ENCODE measurements at places on chromosomes 6 and 20.

GRCh38 chr20:64092258-64093012 is 8.2 kb upstream of the LKAAEAR1 start:
- no peak for DNase-seq

GRCh38 chr6:38505826-38506225 is 133.9 kb downstream of the BTBD9 start:
- DNase-seq, result no peak

DNA sequence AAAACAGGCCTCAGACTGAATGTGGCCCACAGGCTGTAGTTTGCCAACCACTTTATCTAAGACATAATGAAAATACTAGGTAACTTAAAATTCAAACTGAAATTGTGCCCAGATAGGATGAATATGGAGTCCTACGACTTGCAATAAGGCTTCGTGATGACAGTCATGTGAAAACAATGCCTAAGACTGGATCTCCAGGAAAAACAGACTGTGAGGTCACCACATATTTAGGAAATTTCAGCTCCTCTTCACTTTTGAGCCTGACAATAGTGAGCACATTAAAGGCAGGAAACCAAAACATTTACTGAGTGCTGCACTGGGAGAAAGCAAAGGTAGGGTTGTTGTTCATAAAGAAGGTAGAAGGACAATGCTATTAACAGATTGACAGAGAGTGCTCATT is 50.0 kb downstream of the RTN4IP1 start:
- DNase-seq, result no peak

DNA sequence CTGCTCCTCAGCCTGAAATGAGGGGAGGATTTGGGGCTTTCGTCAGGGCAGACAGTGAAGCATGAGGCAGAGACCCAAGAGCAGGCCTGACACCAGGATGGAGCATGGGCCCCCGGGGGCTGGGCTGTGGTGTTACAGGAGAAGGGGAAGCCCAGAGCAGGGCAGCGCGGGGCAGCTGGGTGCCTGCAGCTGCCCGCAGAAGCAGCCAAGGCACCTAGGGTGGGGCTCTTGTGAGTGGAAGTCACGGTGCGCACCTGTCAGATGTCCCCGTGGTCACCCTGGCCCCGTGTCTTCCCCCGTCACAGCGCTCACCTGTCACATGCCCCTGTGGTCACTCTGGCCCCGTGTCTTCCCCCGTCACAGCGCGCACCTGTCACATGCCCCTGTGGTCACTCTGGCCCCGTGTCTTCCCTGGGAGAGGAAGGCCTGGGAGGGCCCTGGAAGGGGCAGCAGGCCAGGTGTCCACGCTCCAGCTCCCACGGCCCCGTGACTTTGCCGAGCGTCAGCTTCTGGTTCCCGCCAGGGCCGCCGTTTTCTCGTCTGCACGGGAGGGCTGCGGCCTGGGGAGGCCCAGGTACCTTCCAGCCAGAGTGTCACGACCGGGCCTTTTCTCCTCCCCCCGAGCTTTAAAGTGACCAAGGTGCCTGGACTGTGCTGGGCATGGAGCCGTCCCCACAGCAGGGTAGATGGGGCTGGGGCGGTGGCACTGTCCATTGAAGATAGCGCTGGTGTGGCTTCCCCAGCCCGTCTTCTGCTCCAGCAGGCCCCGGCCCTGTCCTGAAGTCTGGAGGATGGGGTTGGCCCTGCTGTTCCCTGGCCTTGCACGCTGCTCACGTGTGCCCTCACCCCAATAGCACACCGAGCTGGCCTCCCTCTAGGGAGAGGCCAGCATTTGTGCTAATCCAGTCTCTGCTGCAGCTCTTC is 9.4 kb downstream of the ARFGAP1 start:
- DNase-seq, result no peak

DNA sequence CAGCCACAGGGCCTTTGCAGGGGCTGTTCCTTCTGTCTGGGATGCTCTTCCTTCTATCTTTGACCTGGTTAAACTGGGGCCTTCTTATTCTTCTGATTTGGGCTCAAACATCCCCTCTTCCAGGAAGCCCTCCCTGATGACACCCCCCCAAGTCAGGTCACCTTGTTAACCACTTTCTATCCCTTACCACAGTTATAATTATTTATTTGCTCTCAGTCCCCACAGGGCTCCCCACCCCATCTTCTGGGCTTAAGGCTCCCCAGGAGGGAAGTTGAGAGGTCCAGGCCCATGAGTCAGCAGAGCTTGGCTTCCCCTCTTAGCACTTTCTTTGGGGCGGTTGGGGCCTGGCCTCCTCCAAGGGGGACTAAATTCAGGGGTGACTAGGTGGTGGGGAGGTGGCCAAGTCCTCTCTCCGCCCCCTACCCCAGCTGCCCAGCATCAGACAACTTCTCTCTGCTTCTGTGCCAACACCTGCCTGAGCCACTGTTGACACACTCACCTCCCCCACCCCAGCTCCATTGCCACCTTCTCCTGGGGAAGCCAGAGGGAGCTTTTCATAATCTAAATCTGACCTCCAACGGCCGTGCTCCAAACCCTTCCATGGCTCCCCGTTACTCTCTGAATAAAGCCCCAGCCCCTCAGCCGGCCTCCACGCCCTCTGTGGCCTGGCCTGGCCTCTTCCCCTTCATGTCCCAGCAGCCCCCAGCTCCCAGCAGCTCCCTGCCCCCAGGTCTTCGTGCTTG is 70.0 kb downstream of the CEBPB start:
- no peak for DNase-seq

DNA sequence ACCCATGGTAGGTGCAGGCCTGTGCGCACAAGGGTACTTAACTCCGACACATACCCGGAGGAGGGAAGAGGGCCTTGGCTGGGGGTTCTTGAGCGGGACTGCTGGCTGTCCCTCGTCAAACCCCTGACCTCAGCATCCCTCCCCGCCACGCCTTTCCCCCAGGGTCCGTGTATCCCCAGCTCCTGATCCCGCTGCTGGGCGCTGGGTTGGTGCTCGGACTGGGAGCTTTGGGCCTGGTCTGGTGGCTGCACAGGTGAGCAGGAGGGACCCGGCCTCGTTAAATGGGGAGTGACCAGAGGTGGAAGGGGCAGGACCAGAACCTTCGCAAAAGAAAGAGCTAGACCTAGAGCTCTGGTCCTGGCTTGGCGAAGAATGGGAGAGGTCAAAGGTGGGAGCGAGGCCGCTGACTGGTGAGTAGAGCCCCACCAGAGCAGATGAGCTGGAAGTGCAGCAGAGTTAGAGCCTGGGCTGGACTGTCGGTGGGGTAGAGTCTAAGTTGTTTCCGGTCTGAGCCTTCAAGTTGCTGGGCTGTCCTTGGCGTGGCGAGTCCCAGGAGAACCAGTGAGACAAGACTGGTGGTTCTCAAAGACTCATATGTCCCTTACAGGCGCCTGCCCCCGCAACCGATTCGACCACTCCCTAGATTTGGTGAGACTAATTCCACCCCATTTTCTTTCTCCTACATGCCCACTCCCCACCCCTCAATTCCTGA is 963 bp downstream of the MPIG6B start:
- DNase-seq, result no peak

DNA sequence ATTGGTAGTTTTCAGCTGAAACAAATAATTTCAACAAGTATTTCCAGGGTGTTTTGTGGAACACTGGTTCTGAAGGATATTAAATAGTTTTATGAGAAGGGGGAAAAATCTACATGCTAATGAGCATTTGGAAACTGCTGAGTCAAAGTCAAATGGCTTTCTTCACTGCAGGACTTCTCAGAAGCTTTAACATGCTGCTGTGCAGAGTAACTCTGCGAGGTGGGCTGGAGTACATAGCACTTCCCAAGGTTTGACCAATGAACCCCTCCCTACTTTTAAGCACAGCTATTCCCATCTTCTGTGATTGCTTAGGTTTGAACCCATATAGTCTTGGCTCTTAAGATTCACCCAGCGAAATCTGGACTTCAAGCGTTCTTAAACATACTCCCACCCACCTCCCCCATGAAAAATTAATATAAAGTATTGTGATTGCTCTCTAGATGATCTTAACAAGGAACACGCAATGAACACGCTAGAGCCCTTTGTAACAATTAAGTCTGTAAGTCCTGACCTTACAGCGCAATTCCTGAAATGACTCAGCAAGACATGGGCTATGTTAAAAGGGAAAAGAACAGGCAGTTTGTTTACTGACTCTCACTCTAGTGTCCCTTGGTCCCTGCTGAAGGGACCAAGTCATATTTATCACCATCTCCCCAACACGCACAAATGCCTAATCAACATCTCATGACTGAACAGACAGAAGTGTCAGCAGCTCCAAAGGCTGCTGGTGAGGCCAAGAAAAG is 105.2 kb downstream of the NFATC2 start:
- DNase-seq, result no peak

DNA sequence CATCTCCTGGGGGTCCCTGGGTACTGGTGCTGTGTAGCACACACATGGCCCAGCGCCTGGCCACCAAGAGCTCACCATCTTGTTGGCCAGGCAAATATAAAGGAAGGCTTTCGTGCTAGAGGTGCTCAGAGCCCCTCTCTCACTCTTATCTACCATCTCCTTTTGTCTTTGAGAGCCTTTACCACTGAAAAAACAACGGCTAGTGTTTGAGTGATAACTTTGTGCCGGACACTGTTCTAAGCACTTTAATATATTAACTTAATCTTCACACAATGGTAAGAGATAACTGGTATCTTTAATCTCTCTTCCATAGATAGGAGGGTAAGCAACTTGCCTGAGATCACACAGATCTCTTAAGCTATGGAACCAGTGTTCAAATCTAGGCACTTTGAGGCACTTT is 21.5 kb upstream of the ARHGAP18 start:
- DNase-seq, result no peak

- peak; percentile 52 for DNase-seq
Observed at GRCh38 chr6:32244946-32245398, 21.1 kb upstream of the NOTCH4 start.

GRCh38 chr6:17280138-17280537 is 1.0 kb upstream of the RBM24 start:
- DNase-seq, result no peak

DNA sequence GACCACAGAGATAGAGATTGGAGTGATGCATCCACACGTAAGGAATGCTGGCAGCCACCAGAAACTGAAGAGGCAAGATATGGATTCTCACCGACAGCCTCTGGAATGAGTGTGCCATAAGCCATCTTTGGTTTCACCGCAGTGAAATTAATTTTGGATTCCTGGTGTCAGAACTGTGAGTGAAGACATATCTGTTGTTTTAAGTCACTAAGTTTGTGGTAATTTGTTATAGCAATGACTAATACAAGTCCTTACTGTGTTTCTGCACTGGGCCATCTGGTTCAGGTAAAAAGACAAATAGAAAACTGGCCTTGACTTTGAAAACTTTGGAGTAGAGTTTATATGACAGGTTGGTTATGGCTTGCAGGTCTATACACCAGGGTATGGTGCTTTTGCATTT is 261.9 kb downstream of the PHF3 start:
- DNase-seq, result no peak

GRCh38 chr20:51540580-51540979 is 1.9 kb downstream of the NFATC2 start:
- DNase-seq, result no peak

DNA sequence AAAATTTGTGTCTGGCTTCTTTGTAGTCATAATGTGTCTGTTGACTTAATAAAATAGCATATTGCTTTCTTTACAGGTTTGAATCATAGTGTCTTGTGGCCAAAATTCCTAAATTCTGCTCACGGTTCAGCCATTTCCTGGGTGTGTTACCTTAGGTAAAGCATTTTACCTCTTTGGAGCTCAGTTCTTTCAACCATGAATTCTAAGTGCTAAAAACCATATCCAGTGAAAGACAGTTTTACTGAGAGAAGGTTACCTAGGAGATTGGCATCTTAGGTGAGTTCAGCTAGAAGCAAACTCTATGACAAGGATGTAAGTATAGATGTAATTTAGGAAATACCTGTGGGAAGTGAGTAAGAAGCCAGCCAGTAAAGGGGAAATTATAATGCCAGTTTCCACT is 20.7 kb downstream of the CRYBG1 start:
- no peak for DNase-seq

- DNase-seq, result no peak
Observed at GRCh38 chr6:5662797-5663196, 343.9 kb downstream of the NRN1 start.

DNA sequence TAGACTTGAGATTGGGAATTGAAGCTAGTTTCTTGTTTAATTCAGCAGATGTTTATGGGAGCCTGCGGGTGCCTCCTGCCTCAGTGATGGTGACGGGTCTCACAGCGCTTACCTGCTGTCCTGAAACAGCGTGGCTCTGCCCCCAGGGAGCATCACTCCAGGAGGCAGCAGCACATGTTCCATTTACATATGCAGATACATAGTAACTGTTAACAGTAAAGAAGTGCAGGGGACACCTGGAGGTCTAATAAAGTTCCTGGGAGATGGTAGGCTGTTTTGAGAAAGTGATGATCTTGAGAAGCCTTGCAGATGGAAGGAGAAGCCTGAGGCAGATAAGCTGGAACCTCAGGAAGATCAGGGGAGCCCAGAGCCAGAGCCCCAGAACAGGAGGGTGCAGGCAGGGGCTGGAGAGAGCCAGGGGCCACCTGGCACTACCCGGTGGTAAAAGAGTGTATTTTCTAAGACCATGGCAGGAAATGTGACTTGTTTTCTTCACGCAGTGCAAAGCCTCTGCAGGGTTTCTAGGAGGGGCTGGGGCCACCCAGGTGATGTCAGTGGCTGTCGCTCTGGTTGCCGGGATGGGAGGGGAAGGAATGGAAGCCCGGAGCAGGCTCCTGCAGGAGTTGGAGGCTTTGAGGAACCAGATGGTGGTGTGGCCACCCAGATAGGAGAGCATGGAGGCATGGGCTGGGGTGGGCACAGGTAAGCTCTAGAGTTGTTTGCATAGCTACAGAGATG is 24.2 kb upstream of the KIF25 start:
- DNase-seq, result no peak

DNA sequence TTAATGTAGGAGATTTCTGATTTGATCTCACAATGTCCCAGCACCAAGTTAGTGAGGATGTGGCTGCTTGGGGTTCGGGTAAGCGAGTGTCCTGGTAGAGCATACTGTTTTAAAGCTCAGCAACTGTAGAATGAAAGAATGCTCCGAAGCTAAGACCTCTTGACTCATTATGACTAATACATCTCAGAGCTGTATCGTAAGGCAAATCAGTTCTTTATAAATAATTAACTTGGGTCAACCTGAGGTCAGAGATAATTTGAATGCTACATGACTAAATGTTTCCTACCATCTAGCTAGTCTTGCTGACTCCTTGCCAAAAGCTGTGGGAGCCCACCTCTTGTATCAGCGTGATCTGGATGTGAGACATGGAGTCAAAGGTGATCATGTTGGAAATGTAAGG is 128.8 kb upstream of the PDE7B start:
- DNase-seq, result no peak

GRCh38 chr6:143999406-143999805 is 8.7 kb downstream of the PLAGL1 start:
- no peak for DNase-seq

DNA sequence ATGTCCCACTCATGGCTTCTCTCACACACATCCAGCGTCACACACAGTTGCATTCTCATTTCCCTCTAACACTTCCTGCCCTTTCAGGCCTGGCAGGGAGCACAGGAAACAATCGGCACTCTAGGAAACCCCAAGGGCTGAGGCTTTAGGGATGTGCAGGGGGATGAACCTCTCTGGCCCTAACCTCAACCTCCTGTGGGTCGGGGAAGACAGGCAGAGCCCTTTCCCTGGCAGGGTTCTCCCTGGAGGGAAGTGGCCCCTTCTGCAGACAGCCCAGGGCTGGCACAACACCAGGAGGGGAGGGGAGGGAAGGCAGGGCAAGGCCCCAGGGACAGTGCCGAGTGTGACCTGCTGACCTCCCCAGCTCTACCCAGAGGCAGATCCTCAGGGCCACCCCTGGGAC is 2.7 kb downstream of the TEAD3 start:
- DNase-seq, result no peak

GRCh38 chr20:59611286-59611685 is 6.9 kb downstream of the PHACTR3 start:
- DNase-seq, result no peak

Data from MM.1S (cell line).